T-helper 9 cell (primary cell): ENCODE measurements at places on chromosomes 2 and 18.
A peak's percentile ranks its signal among the peaks of the same experiment; 100 is the strongest.

DNA sequence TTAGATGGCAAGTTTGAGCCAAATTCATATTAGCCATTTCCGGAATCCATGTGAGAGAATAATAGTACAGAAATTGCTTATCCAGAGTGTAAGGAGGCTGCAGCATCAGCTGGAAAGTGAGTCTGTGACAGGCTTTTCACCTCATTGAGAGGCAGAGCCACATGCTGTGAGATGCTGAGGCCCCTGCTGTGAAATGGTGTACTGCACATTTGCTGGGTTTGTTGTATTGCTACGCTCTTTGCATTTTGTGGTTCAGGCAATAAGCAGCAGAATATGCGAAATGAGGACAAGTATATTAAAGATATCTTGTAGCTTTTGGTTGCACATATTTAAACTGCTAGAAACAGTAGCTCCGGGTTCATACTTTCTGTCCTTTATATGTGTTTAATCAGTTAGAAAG is 37.0 kb downstream of the NABP1 start:
- no peak for DNase-seq

DNA sequence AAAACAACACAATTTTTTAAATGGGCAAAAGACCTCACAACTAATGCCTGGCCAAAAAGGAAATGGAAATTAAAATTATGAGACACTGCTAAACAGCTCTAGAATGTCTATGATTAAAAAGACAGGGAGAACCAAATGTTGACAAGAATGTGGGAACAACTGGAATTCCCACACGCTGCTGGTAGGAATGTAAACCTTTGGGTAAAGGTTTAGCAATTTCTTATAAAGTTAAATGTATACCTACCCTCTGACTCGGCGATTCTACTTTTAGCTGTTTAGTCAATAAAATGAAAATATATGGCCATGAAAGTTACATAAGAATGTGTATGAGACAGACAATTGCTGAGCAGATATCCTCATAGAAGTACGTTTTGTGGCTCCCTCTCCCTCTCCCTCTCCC is 60.9 kb downstream of the ATF2 start:
- no peak for DNase-seq

DNA sequence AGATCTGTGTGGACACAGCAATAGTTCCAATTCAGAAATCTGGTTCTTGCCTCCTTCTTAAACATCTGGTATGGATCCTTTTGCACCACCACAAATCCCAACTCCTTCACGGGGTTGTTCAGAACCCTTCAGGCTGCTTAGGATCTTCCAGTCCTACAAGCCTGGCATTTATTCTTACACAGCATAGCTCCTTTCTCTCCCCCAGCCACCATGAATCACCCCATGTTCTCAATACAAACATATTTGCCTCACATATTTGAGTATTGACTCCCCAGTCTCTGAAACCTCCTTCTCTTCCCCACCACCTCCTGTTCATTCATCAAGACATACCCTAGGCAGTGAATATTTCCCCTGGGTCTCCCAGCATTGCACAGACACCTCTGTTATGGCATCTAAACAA is 155.2 kb downstream of the ALK start:
- DNase-seq: no peak

DNA sequence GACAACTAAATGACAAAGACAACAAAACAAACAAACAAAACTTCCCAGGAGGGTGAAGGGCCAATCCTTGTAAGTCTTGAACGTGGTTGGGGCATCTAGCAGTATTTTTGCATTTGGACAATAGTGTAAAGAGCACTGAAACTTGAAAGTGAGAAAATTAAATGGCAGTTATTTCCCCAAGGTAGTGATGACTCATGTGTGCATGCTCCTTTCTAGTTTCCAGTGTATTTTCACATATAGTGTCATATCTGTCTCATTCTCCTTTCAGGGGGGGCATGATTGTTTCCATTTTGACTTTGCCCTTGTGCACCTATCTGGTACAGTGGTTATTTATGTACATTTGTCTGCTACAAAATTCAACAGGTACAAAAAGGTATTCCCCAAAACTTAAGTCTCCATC is 39.5 kb downstream of the CERS6 start:
- DNase-seq: no peak

DNA sequence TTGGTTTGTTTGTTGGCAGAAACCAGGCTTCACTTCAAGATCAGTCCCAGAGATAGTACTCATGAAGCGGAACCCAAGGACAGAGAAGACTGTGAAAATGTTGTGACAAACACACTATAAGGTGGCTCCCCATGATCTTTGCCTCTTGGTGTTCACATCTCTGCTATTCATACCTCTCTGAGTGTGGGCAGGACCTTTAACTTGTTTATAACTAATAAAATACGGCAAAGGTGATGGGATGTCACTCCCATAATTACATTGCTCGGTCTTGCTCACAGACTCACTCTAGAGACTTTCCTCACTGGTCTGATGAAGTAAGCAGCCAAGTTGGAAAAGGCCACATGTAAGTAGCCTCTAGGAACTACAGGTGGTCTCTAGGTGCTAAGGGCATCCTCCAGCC is 30.6 kb upstream of the UGP2 start:
- DNase-seq: no peak

- DNase-seq: peak; percentile 68
Measured at GRCh38 chr18:13612196-13612997, 114.0 kb downstream of the FAM210A start.

DNA sequence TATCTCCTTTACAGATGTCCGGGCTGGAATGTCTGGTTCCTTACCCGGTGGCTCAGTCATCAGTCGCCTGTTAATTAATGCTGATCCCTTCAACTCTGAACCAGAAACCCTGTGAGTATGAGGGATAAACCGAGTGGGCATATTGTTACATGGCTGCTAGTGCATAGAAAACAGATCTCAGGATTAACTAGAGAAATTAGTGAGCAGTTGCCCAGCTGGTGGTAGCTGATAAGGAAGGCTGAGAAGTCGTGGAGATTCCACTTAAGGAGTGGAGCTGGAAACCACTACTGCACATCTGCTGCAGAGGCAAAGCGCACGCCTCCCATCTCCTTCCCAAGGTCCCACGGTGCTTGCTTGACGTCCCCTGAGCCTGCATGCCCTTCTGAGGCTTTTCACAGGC is 97.7 kb downstream of the DGKD start:
- DNase-seq: no peak

GRCh38 chr2:215357660-215358059 is 45.8 kb downstream of the ATIC start:
- DNase-seq: no peak

GRCh38 chr18:48541026-48541746 is 2.4 kb downstream of the CTIF start:
- no peak for DNase-seq
